GM12878 (cell line): ENCODE measurements at places on chromosomes 7 and 10. TPM values are rescaled to one million over a fixed set of nuclear protein-coding genes. Genes with fewer than 3 reads are reported as not detected.
A peak's percentile ranks its signal among the peaks of the same experiment; 100 is the strongest.

- H3K4me3 ChIP-seq: no peak overlapping the region
- H3K27ac ChIP-seq: no peak overlapping the region
- no peaks in the 10 kb centered on the region for H3K27me3 ChIP-seq
- H3K4me1 ChIP-seq: no peaks in the 10 kb centered on the region
- no peak for DNase-seq
Observed at GRCh38 chr7:11474902-11475585, 357.0 kb downstream of the THSD7A start.

- H3K4me3 ChIP-seq: peak overlapping the region; percentile 41
- H3K27me3 ChIP-seq: no peaks in the 10 kb centered on the region
- peak overlapping the region; percentile 88 for H3K27ac ChIP-seq
- peak; percentile 88 for DNase-seq
- H3K4me1 ChIP-seq: peaks cover 71% of the 10 kb centered on the region
- no peaks in the 10 kb centered on the region for H3K36me3 ChIP-seq
Observed at GRCh38 chr10:124722798-124723783, 21.1 kb downstream of the FAM53B start.

- H3K4me1 ChIP-seq: no peaks in the 10 kb centered on the region
- H3K4me3 ChIP-seq: no peak overlapping the region
- H3K27me3 ChIP-seq: no peaks in the 10 kb centered on the region
- H3K27ac ChIP-seq: no peak overlapping the region
Observed at GRCh38 chr7:85749696-85750453, 563.0 kb upstream of the SEMA3D start.

- H3K4me1 ChIP-seq: no peaks in the 10 kb centered on the region
- no peak for DNase-seq
- H3K4me3 ChIP-seq: no peak overlapping the region
- peaks cover 10% of the 10 kb centered on the region for H3K27me3 ChIP-seq
Observed at GRCh38 chr7:128352153-128352537, 8.4 kb upstream of the RBM28 start.

DNA sequence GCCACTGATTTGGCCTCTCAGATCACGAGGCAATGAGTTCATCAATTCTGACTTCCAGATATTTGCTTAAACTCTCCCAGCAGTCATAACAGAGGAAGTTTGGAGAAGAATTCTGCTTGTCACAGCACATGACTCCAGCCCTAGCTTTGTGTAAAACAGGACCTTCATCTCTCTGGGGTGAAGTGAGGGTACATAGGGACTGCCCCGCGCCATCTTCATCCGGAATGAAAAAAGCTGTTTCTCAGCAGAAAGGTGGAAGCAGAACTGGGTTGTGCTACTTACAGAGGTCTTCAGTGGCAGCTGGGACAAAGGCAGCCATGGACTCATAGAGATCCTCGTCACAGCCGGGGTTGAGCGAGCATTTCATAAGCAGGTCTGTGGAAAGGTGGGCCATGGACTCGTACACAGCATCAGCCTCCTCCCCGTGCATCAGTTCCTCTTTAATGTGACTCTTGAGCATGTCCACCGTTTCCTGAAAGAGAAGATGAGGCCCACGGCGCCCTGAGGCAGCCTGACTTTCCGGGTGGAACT lies 58.4 kb upstream of the TM9SF3 start:
- H3K27me3 ChIP-seq: no peaks in the 10 kb centered on the region
- peaks cover 44% of the 10 kb centered on the region for H3K4me1 ChIP-seq
- peak overlapping the region; percentile 64 for H3K27ac ChIP-seq
- H3K36me3 ChIP-seq: peaks cover 66% of the 10 kb centered on the region

DNA sequence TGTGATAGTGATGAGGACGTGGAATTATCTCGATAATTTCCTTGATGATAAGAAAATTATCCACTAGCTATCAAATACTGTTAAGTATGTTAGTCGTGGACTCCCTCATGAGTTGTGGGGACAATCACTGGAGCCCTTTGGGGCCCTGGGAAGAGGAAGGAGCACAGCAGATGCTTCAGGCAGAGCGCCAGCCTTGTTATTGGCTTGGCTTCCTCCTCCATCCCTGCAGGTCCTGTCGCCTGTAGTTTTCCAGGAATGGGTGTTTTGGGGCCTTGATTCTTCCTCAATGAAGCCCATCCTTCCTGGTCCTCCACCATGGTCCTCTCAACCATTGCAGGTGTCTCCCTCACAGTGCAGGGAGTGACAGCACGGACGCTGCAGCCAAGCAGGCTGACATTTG lies 32.5 kb upstream of the ZNF32 start:
- no peak overlapping the region for H3K4me3 ChIP-seq
- no peaks in the 10 kb centered on the region for H3K27me3 ChIP-seq
- H3K27ac ChIP-seq: no peak overlapping the region
- no peaks in the 10 kb centered on the region for H3K4me1 ChIP-seq
- no peak for DNase-seq

- H3K4me3 ChIP-seq: no peak overlapping the region
- no peaks in the 10 kb centered on the region for H3K36me3 ChIP-seq
- DNase-seq: no peak
- H3K27me3 ChIP-seq: no peaks in the 10 kb centered on the region
- no peaks in the 10 kb centered on the region for H3K4me1 ChIP-seq
- H3K27ac ChIP-seq: no peak overlapping the region
Observed at GRCh38 chr10:38007991-38008390, 2.5 kb upstream of the ZNF33A start.

GRCh38 chr10:80288849-80289248 lies 609 bp downstream of the MAT1A start:
- no peak overlapping the region for H3K4me3 ChIP-seq
- no peak for DNase-seq
- H3K36me3 ChIP-seq: no peaks in the 10 kb centered on the region
- H3K4me1 ChIP-seq: no peaks in the 10 kb centered on the region

GRCh38 chr7:96188591-96188991 lies 133.3 kb downstream of the SLC25A13 start:
- H3K36me3 ChIP-seq: no peaks in the 10 kb centered on the region; the same call in 1 of the 2 replicates
- no peaks in the 10 kb centered on the region for H3K27me3 ChIP-seq
- no peaks in the 10 kb centered on the region for H3K4me1 ChIP-seq
- H3K27ac ChIP-seq: no peak overlapping the region
- no peak overlapping the region for H3K4me3 ChIP-seq

Gene PLEKHS1
- not detected in 2 replicates for total RNA-seq

GRCh38 chr10:96625173-96625572 lies 38.4 kb upstream of the TM9SF3 start:
- no peaks in the 10 kb centered on the region for H3K4me1 ChIP-seq
- no peaks in the 10 kb centered on the region for H3K27me3 ChIP-seq
- no peak for DNase-seq
- no peak overlapping the region for H3K27ac ChIP-seq
- H3K4me3 ChIP-seq: no peak overlapping the region

DNA sequence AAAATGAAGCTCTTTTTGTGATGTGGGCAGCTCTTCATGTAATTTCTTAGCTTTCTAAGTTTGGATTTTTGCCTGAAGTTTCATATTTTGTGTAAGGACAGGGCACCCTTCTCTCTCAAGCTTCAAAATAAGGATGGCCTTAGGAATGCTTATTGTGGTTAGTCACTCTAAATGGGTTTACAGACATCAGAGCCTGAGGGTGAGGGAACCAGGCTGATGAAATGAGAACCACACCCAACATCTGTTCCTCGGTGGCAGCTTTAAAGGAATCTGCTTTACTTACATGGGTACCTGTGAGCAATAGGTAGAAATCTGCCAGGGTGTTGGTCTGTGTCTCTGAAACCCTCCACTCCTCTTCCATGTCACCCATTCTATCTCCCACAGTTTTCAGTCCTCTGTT lies 174.3 kb downstream of the EMX2 start:
- no peaks in the 10 kb centered on the region for H3K4me1 ChIP-seq
- no peak overlapping the region for H3K4me3 ChIP-seq
- no peaks in the 10 kb centered on the region for H3K36me3 ChIP-seq
- H3K27me3 ChIP-seq: peaks cover 4% of the 10 kb centered on the region; the same call in 1 of the 2 replicates

DNA sequence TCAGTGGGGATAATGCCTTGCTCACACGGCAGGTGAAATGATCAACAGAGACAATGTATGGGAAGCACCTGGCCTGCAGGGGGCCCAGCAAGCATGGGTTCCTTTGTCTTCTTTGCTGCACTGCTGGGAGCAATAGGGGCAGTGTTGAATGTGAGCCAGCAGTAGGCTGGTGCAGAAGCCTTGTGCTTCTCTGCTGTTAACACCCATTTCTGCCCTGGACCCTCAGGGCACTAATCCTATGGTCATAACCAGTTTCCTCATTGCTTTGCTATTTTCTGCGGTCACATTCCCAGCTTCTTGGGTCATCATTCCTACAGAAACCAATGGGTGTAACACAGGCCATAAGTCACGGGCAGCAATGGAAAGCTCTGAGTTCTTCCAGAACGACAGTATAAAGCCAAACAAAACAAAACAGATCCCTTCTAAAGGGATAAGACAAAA lies 10.9 kb upstream of the LGI1 start:
- DNase-seq: no peak
- no peak overlapping the region for H3K27ac ChIP-seq
- no peak overlapping the region for H3K4me3 ChIP-seq
- no peaks in the 10 kb centered on the region for H3K36me3 ChIP-seq
- H3K27me3 ChIP-seq: no peaks in the 10 kb centered on the region

Gene TDRD1
- not detected in 2 replicates for total RNA-seq

- H3K36me3 ChIP-seq: no peaks in the 10 kb centered on the region
- no peak overlapping the region for H3K4me3 ChIP-seq
- no peak overlapping the region for H3K27ac ChIP-seq
- H3K4me1 ChIP-seq: no peaks in the 10 kb centered on the region
- peaks cover 2% of the 10 kb centered on the region; the same call in 1 of the 2 replicates for H3K27me3 ChIP-seq
- no peak for DNase-seq
Observed at GRCh38 chr7:74023092-74023536, 4.9 kb upstream of the ELN start.

DNA sequence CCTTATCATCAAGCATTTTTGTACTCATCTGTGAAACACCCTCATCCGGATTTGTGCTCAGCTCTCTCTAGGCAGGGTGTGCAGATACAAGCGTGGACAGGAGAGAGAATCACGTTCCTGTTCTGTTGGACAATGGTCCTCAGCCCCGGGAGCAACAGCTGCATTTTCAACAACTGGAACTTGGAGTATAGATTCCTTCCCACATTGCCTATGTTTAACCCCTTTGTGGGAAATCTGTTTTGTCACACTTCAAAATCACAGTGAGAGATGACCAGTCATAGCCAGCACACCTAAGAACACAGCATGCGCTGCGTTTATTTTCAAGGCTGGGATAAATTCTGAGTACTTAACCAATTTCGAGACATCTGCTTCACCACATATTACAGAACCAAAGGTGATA lies 32.5 kb downstream of the MAP3K8 start:
- no peak for DNase-seq
- H3K27ac ChIP-seq: no peak overlapping the region
- peaks cover 9% of the 10 kb centered on the region; the same call in 1 of the 2 replicates for H3K36me3 ChIP-seq

GRCh38 chr10:94423627-94424026 lies 21.3 kb downstream of the TBC1D12 start:
- no peak overlapping the region for H3K4me3 ChIP-seq
- H3K27ac ChIP-seq: no peak overlapping the region
- DNase-seq: no peak
- H3K27me3 ChIP-seq: no peaks in the 10 kb centered on the region
- H3K36me3 ChIP-seq: no peaks in the 10 kb centered on the region

DNA sequence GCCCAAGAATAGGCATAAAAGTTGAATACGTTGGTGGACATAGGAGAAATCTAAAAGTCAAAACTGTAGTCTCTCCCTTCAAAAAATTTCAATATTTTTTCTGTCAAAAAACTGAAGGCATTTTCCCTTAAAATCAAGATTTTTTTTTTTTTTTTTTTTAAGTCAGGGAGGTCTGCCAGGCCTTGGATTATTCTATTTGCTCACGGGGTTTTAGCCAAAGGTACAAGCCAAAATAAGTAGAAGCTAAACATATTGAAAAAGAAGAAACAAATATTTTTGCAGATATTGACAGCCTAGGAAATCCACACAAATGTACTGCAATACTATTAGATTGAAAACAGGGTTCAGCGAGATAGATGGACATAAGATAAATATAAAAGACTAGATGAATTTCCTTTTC lies 190.1 kb upstream of the PLXDC2 start:
- no peak overlapping the region for H3K27ac ChIP-seq
- H3K36me3 ChIP-seq: no peaks in the 10 kb centered on the region
- H3K4me1 ChIP-seq: no peaks in the 10 kb centered on the region
- no peak overlapping the region for H3K4me3 ChIP-seq
- no peak for DNase-seq

Gene ESYT2
- 24.7 and 25.8 TPM in 2 replicates for total RNA-seq

- no peak overlapping the region for H3K27ac ChIP-seq
- no peaks in the 10 kb centered on the region; the same call in 1 of the 2 replicates for H3K27me3 ChIP-seq
- no peaks in the 10 kb centered on the region for H3K36me3 ChIP-seq
Observed at GRCh38 chr7:121876656-121877500, 3.9 kb downstream of the PTPRZ1 start.

- no peak for DNase-seq
- no peaks in the 10 kb centered on the region for H3K27me3 ChIP-seq
- H3K36me3 ChIP-seq: no peaks in the 10 kb centered on the region
- H3K4me1 ChIP-seq: no peaks in the 10 kb centered on the region
- no peak overlapping the region for H3K4me3 ChIP-seq
- no peak overlapping the region for H3K27ac ChIP-seq
Observed at GRCh38 chr7:158488181-158488971, 99.2 kb downstream of the PTPRN2 start.

GRCh38 chr7:80386686-80387085 lies 125.2 kb downstream of the GNAT3 start:
- no peak overlapping the region for H3K27ac ChIP-seq
- H3K4me3 ChIP-seq: no peak overlapping the region
- no peaks in the 10 kb centered on the region for H3K4me1 ChIP-seq
- no peaks in the 10 kb centered on the region for H3K27me3 ChIP-seq
- no peaks in the 10 kb centered on the region for H3K36me3 ChIP-seq

Gene UTF1
- total RNA-seq: not detected in 2 replicates

GRCh38 chr7:105350906-105351305 lies 37.8 kb downstream of the SRPK2 start:
- no peaks in the 10 kb centered on the region for H3K27me3 ChIP-seq
- H3K27ac ChIP-seq: no peak overlapping the region
- H3K4me3 ChIP-seq: no peak overlapping the region
- H3K4me1 ChIP-seq: peaks cover 47% of the 10 kb centered on the region
- H3K36me3 ChIP-seq: no peaks in the 10 kb centered on the region
- DNase-seq: no peak

DNA sequence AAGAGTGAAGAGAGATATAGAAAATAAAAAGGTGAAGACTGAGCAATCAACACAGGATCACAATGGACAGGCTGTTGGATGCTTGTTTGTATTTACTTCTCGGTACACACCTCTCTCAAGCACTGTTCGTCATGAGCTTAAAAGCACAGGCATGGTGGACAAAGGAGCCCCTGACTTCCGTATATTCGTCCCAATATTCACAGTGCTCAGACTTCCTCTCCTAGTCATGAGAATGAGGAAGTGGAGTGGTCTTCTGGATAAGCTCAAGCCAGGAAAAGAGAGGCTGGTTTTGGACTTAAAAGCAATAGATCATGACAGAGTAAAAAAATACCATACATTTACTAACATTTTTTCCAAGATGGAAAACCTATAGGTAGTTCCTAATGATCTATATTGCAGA lies 172.5 kb downstream of the SORCS1 start:
- no peaks in the 10 kb centered on the region for H3K36me3 ChIP-seq
- no peaks in the 10 kb centered on the region for H3K27me3 ChIP-seq
- no peak overlapping the region for H3K27ac ChIP-seq

Gene NPC1L1
- 0.08 TPM in 1 of 2 replicates, not detected in the other for total RNA-seq

- DNase-seq: no peak
- H3K36me3 ChIP-seq: no peaks in the 10 kb centered on the region; the same call in 1 of the 2 replicates
- H3K27me3 ChIP-seq: no peaks in the 10 kb centered on the region
- no peak overlapping the region for H3K4me3 ChIP-seq
- no peak overlapping the region for H3K27ac ChIP-seq
Observed at GRCh38 chr7:20491284-20491683, 124.2 kb upstream of the ABCB5 start.

GRCh38 chr10:109961174-109962001 lies 38.1 kb upstream of the XPNPEP1 start:
- no peak for DNase-seq
- H3K4me1 ChIP-seq: peaks cover 17% of the 10 kb centered on the region
- H3K36me3 ChIP-seq: no peaks in the 10 kb centered on the region
- no peak overlapping the region for H3K27ac ChIP-seq
